ENCODE measurements at places on chromosomes 6 and 20. TPM values are rescaled to one million over a fixed set of nuclear protein-coding genes. Genes with fewer than 3 reads are reported as not detected.

DNA sequence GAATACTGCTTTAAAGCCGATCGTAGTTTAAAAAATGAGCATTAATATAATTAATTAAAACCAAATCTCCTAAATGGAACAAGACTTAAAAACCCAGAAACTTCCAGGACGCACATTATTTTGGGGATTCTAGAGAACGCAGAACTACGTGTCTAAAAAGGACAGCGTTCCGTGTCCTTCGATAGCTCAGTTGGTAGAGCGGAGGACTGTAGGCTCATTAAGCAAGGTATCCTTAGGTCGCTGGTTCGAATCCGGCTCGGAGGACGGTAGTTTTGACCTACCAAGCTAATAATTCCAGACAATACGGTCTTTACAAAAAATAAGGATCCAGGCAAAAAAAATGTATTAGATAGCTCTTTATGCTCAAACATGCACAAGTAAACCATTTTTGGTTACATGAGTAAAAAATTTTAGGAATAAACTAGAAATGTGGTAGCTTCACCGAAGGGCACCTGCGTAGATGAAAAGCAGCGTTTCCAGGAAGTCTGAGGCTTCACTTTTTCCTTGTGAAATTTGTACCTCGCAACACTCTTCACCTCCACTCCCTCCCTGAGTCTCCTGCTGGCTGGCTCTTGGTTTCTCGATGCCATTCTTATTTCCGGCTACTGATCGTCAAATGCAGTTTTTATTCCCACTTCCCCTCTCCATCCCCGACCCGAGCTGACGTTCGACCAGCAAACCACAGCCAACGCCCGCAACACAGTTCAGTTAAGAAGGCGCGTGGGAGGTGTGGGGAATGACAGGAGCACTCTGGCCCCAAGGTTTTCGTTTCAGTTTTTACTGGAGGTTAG is 19.6 kb upstream of the ABT1 start:
- DNase-seq, result peak; percentile 83

DNA sequence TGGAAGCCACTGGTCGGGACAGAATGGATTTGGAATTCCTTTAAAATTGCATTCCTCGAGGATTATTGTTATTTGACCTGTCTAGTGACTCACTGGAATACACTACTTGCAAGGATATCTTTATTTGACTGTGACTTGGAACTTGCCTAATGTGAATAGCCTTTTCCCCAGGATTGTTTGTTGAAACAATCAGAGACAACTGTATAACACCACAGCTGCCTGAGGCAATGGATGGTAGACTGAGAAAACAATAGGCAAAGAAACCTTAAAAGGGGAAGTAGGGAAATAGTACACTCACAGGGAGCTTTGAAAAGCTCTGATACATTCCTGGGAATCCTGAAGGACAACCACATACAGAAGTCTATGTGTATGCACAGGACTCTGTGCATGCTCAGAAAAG is 465.3 kb downstream of the BMP2 start:
- DNase-seq, result no peak

DNA sequence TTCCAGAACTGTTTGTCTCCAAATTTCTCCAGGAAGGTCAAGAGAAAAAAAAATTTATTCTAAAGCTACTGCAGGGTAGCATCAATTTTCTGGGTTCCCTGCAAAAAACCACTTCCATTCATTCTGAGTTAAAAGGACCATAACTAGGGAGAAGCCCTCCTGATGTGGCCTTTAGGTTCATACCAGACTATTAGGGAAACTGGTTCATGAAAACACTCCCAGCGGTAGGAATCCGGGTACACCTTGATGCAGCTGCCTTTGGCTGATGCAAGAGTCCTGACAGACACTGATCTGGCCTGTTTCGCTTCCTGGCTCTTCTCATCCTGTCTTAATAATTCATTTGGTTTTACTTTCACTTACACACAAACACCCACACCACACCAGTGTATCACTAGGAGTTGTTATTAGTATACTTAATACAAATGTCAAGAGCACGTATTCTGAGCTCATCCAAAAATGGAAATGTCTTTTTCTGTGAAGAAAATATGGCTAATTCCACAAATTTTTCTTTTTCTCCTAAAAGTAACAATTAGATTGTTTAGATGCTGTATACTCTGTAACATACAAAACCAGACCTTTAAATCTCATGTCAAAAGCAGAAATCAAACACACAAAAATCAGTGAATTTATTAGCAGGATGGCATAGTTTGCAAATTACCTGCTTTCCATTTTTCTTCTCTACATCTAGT is 38.4 kb upstream of the ARHGAP18 start:
- DNase-seq, result no peak

DNA sequence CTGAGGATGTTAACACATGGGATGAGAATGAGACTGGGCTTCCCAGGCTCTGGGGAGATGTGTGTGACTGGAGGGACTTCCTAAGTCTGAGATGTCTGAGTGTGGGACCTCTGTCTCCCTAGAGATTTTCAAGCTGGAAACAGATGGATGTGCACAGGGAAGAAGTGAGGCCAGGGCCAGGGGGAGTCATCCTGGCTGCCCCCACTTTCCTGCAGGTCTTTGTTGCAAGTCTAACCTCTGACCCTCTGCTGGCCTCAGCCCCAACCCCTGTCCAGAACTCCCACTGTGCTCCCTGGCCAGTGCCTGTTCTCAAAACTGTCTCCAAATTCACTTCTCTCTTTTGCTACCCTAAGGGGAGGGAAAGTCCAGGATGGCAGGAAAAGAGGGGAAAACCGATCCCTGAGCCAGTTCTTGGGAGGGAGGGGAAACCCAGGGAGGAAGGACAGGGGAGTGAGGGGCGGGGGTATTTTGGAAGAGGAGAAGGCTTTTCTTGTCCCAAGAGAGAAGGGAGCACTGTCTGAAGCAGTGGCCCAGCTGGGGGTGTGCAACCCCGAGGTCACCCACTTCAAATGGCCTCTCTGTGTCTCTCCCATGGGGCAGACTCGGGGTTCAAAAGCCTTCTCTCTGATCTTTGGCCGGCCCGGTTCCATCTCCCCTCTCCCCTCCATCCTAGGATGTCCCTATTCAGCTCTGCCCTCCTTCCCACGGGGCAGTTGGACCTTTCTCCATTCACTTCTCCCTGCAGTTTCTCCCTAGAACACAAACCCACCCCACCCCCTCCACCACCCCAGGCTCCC is 3.1 kb downstream of the PPP1R18 start:
- no peak for DNase-seq

Gene PDE10A
- 3.1 TPM for total RNA-seq

Gene LY6G6C
- 0.21 TPM for total RNA-seq

Gene PKHD1
- total RNA-seq, result 0.09 TPM

DNA sequence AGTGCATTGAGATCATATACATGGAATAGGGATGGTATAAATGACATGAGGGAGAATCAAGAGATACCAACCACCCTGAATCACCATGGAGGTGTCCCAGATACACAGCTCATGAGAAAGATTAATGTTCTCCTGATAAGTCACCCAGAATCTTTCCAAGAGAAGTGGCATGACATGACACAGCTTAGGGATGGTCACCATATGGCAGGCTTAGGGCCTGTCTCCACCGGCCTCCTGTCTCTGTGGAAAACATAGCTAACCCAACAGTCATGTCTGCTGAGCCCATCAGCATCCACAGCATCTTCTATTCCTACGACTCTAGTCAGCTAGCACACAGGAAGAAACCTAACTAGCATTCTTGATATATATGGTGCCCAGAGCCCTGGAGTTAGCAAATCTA is 133.3 kb downstream of the IPCEF1 start:
- no peak for DNase-seq

- no peak for DNase-seq
Observed at GRCh38 chr20:5216663-5217062, 89.9 kb downstream of the CDS2 start.

Gene GATA5
- 2.3 TPM for total RNA-seq

- no peak for DNase-seq
Observed at GRCh38 chr6:74656453-74656852, 549.4 kb downstream of the COL12A1 start.

GRCh38 chr20:20894753-20895152 is 182.3 kb upstream of the RALGAPA2 start:
- DNase-seq, result no peak

GRCh38 chr6:31710523-31711219 is 4.0 kb downstream of the LY6G6F start:
- no peak for DNase-seq

GRCh38 chr6:73157870-73158269 is 67.4 kb downstream of the KHDC1L start:
- DNase-seq, result no peak

Gene TSPO2
- total RNA-seq, result not detected

Gene ATXN1
- 8.8 TPM for total RNA-seq

Gene KIAA0408
- total RNA-seq, result 7.5 TPM

DNA sequence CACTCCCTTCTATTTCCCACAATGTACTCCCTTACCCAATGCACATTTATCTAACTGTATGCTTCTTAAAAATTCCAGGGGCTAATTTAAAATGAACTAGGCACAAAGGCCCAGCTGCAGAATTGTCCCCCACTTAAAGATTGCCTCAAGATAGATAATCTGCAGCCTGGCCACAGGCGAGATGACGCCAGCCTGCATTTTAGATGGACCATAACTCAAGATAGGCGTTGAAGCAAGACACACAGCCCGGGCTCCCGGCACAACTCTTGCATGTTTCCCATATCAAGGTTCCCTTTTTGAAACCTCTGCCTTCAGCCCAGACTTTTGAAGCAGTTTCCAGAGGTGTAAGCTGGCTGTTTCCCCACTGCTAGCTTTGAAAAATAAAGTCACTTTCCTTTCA is 3.2 kb upstream of the REPS1 start:
- no peak for DNase-seq

- no peak for DNase-seq
Observed at GRCh38 chr6:39173270-39173669, 56.0 kb downstream of the KCNK5 start.

DNA sequence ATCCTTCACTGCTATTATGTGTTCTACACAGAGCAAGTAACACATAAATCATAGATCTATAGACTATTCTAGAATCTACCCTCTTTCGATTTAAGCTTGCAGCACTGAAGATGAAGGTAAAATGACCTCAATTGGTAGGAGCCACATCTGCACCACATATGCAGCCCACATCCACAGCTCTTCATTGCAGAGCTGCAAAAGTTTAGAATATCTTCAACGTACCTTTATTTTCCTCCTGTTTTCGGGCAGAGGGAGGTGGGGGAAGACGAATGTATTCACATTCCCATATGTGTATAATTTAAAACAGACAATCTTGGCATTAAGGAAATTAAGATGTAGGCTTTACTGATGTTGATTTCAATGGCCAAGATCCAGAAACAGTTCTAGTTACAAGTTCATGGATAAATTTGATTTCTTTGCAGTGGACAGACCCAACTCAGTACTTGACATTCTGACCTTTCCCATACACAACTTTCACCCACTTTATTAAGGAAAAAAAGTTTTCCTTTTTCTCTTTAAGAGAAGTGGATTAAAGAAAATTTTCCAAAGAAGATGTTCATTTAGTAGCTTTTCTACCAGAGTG is 14.0 kb downstream of the EPB41L2 start:
- no peak for DNase-seq

DNA sequence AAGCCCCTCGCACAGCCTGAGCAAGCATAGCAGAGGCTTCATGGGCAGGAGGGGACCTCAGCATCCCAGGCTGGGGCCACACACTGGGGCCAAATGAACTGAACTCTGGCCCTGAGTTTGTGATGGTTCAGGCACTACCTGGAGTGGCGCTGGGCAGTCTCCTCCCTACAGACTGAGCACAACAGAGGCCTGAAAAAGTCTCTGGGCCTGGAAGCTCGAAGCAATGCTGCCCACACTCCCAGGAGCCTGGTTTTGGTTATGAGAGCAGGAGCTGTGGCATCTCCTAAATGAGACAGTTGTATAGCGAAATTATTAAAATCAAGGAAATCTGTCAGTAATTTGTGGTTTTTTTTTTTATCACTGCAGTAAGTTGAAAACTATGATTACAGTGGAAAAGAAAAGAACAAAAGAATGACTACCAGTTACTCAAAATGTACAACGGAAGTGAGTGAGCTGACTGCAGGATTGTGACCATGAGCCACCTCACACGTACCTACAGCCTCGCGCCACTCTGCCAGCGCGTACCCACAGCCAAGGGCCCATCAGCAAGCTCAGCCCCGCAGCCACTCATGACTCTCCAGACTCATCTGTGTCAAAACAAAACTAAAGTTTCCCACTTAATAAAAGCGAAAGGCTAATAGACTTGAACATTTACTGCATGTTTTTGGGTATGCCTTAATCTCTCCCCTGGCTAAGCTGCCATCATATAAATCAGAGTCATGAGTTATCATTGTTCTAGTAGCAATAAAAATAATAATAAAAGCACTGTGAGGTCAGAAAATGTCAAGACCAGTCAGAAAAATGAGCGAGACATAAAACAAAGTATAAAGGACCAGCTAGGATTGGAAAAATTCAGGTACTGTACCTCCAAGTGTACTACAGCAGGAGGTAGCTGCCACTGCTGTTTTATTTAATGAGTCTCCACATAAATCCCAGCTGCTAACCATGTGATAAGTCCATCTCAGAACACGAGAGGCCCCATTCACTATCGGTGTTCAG is 177.0 kb downstream of the FOXC1 start:
- no peak for DNase-seq

- DNase-seq, result no peak
Observed at GRCh38 chr6:27948237-27948636, 8.8 kb upstream of the OR2B6 start.

DNA sequence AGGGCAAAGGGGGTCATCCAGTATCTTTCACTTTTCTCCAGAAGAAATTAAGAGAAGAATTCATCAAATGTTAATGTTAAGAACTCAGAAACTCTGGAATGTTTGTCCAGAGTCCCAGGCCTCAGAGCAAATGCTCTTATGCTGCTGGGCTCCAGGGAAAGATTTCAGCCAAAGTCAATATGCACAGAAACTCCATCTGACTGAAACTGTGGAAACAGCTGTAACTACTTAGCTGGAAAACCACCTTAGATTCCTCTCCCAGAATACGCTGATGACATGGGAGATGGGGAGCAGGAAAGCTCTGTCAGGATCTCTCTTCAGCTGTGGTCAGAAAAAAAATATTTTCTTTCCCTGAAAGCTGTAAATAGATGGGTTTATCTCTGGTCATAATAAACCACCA is 559.6 kb downstream of the RFPL4B start:
- no peak for DNase-seq

Gene RBBP8NL
- total RNA-seq, result 1.4 TPM

GRCh38 chr20:23050076-23050838 is 785 bp upstream of the THBD start:
- DNase-seq, result peak; percentile 32

DNA sequence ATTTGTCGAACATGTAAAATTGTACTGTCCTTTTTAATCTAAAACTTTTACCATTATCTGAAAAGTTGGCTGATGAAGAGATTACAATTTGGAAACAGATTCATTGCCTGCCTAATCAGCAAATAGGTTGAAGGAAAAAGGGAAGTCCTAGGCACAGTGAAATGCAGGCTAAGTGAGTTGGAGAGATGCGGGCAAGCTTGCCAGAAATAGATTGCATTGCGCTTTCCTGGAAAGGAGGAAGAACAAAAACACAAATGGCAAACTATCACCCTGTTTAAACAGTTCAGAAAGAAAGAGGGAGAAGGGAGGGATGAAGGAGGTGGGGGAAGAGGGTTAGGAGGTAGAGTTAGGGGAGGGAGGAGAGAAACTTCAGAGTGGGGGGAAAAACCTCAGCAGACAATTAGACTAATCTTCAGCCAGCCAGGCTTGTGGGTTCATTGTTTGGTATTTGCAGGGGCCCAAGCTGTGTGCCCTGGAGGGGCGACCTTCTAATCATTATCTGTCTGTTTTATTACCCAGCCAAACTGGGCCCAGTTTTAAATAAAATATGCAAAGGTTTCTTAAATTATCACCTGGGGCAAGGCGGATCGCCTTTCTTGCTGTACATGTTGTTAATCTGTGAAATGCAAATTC is 465.2 kb downstream of the TFAP2B start:
- no peak for DNase-seq

Gene EDN3
- 0.25 TPM for total RNA-seq

- no peak for DNase-seq
Observed at GRCh38 chr6:2919886-2920285, 16.8 kb upstream of the SERPINB9 start.
